ENCODE measurements at places on chromosomes 3 and 15.

- DNase-seq, result no peak
Observed at GRCh38 chr3:154642145-154642544, 212.2 kb upstream of the GPR149 start.

- DNase-seq, result no peak
Observed at GRCh38 chr3:70608434-70608833, 296.0 kb upstream of the MDFIC2 start.

DNA sequence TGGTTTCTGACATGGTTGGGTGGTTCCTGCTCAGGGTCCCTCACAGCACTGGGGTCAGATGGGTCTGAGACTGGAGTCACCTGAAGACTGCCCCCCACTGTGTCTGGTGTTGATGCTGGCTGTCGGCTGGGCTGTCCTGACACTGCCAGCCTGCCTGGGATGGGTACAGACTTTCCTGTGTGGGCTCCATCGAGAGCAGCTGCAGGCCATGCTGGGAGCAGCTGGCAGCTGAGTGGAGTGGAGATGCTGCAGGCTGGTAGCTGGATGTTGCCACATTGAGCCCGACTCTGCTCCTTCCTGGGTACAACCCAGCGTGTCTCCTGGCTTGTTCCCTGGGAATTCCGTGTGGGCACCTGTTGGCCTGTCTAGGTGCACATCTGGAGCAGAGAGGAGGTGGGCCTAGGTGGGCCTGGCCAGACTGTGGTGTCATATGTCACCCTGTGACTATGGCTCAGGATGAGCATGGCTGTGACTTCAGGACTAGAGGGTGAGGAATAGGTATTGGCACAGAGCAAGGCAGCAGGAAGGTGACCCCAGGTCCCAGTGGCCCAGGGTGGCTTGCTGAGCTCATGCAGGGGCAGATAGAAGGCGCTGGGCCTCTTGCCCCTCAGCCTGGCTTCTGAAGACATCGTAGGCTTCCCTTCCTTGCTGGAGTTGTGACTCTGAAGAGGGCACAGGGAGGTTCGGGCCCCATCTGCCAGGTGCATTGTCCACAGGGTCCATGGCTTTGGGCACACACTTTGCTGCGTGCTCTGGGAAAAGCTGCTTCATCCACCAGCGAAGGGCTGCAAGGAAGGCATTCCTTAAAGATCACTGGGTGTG lies 40.0 kb upstream of the PRR23E start:
- DNase-seq, result no peak

DNA sequence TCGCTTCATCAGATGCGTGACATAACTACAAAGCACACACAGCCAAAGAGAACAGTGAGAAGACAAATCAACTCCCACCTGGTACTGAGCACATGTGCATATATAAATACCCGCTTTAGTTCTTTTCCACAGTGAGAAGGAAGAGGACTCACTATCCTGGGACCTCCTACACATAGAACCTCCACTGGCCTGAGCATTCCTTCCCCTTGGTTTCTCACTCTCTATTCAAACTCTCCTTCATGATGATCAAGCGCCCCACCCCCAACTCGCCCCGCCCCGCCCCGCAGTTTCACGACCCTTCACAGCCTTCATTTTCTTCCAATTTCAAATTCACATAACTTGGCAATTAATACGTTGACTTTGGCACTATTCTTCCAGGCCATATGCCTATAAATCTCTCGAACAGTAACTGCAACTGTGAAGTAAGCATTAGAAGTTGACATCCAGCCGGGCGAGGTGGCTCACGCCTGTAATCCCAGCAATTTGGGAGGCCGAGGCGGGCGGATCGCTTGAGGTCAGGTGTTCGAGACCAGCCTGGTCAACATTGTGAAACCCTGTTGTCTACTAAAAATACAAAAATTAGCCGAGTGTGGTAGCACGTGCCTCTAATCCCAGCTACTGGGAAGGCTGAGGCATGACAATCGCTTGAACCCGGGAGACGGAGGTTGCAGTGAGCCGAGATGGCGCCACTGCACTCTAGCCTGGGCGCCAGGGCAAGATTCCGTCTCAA lies 1.1 kb downstream of the RPS17 start:
- no peak for DNase-seq

DNA sequence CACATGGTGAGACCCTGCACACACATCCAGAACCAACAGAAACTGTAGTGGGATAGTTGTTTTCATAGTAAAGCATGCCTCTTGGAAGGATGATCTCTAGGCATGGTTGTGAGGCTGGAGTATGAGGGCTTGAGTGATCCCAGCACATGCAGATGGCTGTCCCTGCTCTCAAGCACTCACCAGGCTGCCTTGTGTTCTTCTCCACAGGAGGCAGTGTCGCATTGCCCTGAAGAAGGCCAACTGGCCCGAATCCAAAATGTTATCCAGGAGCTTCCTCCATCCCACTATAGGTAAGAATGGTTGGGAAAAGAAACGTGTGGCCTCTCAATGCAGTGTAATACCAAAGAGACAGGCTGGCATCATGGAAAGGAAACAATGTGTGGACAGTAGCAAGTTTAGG lies 82.7 kb downstream of the TMEM39A start:
- no peak for DNase-seq

GRCh38 chr15:65762914-65763787 lies 28.9 kb downstream of the DENND4A start:
- no peak for DNase-seq

GRCh38 chr15:39285663-39286062 lies 295.2 kb upstream of the THBS1 start:
- DNase-seq, result no peak

- no peak for DNase-seq
Observed at GRCh38 chr3:46935168-46935858, 41.2 kb downstream of the CCDC12 start.

DNA sequence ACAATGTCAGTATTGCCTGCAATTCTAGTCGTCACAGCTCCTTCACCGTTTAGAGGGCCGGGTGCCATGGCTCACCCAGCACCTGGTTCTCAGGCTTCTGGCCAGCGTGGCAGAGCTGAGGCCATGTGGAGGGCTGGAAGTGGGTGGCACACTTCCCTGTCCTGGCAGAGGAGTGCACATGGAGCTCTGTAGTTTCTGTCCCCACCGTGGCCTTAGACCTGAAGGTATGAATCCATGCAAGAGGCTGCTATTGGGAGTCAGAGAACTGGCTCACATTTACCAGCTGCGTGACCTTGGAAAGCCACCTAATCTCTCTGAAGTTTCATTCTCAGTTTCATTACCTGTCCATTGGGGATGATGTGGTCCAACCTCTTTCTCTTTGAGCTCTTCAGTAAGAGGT lies 22.2 kb downstream of the EPHB1 start:
- no peak for DNase-seq

- DNase-seq, result no peak
Observed at GRCh38 chr3:76438971-76439370, 600.9 kb upstream of the ROBO2 start.

GRCh38 chr3:185658943-185659342 lies 72.8 kb downstream of the SENP2 start:
- no peak for DNase-seq

DNA sequence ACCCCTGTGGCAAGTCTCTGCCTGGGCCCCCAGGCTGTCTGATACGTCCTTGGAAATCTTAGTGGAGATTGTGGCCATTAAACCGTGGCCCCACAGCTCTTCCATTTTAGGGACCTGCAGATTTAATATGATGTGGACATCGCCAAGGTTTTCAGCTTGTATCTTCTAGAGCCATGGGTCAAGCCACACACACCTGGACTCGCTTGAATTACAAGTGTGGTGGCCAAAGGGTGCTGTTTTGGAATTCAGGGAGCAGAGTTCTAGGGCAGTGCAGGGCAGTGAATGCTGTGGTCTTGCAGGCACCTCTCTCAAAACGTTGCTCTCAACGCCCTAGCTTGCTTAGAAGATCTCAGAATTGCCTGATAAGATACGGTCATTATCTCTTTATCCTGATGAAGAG lies 211.2 kb downstream of the ROBO2 start:
- DNase-seq, result no peak

DNA sequence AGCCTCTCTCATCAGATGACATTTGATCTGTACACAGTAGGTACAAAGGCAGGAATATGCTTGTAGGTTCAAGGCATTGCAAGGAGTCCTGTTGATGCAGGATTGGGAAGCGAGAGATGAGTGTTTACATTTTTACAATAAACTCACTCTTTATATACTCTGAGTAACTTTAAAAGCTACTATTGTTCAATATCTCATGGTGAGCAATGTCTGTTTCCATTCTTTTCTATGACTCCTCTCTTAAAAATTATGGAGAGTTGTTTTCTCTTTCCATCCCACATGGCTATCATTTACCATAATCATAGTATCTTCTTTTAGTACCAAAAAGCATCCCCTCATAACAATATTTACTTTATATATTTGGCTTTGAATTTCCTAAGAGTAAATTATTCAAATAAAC lies 314.0 kb upstream of the CDIN1 start:
- DNase-seq, result no peak
